ENCODE measurements at places on chromosomes 16 and 17.

- DNase-seq, result no peak
Observed at GRCh38 chr17:5971969-5972368, 98.2 kb upstream of the WSCD1 start.

GRCh38 chr17:33896263-33896662 lies 358.8 kb upstream of the CCL2 start:
- no peak for DNase-seq

- DNase-seq, result no peak
Observed at GRCh38 chr16:85027958-85028684, 526 bp downstream of the KIAA0513 start.

- DNase-seq, result no peak
Observed at GRCh38 chr17:3944485-3945388, 19.5 kb downstream of the ATP2A3 start.

DNA sequence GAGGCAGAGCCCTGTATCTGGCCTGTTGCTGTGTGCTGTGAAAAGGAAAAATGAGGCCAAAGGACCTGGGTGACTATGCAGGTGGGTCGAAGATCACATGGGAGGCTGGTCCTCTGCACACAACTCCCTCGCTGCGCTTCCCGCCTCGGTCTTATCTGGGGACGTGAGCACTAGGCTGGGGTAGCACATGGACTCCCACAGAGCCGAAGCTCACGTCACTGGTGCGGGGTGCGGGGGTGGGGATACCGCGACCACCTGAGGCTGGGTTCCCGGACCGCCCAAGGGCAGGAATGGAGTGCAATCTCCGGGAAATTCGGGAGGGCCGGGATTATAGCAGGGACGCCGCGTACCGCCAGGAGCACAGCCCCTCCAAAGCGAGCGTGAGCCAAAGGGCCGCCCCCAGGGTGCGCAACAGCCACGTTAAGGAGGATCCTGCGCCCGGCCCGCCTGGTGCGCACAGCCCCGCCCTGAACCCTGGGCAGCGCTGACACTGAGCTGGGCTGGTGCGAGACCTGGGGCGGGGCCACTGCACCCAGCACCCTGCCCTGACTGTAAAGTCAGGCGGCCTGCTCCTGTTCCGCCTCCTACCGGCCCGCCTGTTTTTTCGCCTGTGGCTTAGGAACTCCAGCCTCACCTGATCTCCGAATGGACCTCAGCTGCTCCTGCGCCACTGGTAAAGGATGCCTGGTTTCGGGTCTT lies 4.8 kb downstream of the MT1A start:
- DNase-seq, result peak; percentile 42

- DNase-seq, result no peak
Observed at GRCh38 chr16:72910381-72910780, 137.5 kb downstream of the ZFHX3 start.

DNA sequence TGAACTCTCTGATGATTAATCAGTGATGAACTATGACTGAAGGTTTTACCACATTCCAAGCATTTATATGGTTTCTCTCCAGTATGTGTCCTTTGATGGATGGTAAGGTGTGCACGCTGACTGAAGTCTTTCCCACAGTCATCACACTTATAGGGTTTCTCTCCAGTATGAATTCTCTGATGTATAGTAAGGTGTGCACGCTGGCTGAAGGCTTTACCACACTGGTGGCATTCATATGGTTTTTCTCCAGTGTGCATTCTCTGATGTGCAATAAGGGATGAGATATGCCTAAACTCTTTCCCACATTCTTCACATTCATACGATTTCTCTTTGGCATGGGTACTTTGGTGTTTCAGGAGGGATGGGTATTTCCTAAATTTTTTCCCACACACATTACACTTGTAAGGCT lies 16.4 kb downstream of the ZNF287 start:
- no peak for DNase-seq

- DNase-seq, result no peak
Observed at GRCh38 chr17:76265624-76266243, 586 bp downstream of the UBALD2 start.

GRCh38 chr17:77865112-77865611 lies 93.3 kb upstream of the TNRC6C start:
- no peak for DNase-seq

DNA sequence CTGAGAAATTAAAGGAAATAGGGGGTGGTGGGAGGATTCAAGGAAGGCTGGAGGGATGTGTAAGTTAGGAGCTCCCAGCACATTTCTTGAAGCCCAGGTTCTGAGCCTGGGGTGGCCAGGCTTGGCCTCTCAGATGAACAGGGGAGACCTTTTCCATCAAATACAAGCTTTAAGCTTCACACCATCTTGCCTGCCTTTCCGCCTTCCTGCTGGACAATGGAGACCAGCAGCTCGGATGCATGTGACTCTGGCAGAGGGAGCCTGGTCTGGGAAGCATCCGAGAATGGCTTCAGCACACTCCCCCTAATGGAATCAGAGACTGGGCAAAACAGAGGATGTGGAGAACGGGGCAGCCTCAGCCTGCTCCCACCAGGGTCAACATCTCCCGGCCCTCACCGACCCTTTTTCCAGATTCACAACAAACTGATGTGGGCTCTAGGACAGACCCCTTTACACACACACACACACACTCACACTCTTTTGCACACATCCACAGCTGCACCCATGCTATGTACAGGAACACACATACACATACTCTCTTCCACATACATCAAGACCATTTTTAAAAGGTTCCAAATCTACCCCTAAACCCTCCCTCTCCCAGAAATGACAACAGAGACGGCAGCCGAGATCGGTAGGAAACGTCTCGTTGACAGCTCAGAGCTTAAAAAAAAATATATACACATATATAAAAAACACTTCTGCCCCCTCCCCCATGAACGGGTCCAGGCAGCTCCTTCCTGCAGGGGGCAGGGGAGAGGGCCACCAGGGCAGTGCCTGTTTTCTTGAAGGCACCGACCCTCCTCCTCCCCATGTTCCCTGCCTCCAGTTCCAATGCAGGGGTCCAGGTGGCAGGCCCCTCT lies 6.5 kb upstream of the ATXN7L3 start:
- no peak for DNase-seq

DNA sequence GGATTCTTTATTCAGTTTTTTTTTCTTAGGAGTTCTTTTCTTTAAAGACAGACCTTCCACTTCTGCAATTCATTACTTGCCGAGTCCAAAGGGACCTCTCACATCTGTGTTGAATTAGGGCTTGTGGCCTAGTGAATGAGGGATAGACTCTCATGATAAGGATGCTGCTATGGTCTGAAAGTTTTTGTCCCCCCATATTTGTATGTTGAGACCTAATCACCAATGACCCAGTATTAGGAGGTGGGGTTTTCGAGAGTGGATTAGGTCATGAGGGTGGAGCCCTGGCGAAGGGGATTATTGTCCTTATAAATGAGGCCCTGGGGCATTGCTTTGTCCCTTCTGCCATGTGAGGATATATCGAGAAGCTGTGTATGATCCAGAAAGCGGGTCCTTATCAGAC lies 9.5 kb downstream of the KRT12 start:
- DNase-seq, result no peak

- DNase-seq, result no peak
Observed at GRCh38 chr17:50062293-50063243, 6.7 kb downstream of the ITGA3 start.

DNA sequence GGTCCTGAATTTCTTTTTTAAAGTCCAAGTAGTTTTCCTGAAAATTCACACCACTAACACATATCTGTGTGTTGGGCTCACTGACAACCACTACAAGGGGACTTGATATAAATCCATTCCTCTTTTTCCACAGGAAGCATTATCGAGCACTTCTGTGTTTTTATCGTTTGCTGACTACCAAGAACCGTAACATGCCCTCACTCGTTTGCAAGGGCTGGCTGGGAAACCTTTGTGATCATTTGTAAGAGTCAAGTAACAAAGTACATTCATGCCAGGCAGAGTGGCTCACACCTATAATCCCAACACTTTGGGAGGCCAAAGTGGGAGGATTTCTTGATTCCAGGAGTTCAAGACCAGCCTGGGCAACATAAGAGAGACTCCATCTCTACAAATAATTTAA lies 62.1 kb downstream of the ZZEF1 start:
- no peak for DNase-seq

DNA sequence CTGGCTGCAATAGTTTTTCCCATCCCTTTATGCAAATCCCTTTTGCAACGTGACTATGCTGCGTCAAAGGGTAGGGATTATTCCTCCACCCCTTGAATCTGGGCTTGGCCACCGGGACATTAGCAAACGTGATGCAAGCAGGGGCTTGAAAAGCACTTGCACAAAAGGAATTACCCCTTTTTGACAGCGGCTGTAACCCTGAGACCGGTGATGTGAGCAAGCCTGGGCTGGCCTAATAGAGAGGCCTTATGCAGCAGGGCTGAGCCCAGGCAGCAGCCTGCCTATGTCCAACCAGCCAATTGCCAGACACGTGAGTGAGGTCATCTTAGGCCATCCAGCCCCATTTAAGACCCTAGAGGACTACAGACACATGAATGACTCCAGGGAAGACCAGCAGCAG lies 30.4 kb upstream of the PAFAH1B1 start:
- no peak for DNase-seq

- DNase-seq, result no peak
Observed at GRCh38 chr16:84600343-84601229, 17.3 kb downstream of the COTL1 start.

Measured in stimulated activated CD8-positive, alpha-beta memory T cell treated with anti-CD3 and anti-CD28 coated beads, Interleukin-4, amount 100 ng/mL, for 1 hour (primary cell).